GM23248 (cell line): ENCODE measurements at places on chromosomes 2 and 18.

- DNase-seq: no peak
These were observed 110.9 kb downstream of the BCL2 start for GRCh38 chr18:63208676-63209075.

DNA sequence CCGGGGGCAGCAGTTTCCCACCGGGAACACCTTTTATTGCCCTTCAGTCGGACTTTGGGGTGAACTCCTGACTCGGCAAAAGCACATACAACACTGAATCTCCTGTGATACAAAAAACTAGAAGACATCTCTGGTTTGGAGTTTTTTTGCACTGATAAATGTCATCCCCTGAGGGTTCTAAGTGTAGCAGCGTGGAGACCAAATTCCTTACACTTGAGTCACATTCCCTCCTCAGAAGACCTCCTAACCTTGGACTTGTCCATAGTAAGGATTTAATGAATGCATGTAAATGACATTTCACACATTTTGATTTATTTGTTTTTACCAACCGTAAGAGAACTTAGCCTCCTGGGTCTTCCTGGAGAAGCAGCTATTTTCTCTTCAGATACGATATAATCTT, 54.0 kb upstream of the GPR45 start:
- peak; percentile 7 for DNase-seq

DNA sequence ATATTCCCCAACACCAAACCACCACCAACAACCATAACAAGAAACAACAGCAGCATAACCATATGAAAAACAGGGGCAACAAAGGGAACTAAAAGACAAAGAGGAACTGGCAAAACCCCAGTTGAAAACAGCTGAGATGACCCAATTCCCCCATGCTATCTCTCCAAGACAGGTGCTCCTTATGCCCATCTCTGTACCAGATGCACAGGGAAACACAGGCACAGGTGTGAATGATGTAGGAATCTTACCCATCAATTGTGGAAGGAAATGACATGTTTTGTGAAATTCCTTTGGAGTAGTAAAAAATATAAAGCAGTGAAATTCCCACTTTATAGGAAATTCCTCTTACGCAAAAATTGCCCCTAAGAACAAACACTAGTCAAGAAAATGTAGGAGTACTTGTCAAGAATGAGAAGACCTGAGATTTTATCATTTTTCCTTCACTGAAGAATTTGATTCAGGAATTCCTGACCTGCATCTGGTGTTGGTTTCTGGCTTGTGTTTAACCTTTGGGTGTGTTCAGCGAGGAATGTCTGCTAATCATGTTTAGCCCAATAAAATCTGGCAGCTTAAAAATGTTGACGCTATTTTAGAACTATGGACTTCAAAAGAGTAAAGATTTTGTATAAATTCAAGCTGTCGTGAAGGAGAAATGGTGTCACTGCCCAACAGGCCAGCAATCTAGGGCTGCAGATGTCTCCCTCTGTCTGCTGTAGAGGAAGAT, 67.7 kb upstream of the ARHGAP28 start:
- no peak for DNase-seq

DNA sequence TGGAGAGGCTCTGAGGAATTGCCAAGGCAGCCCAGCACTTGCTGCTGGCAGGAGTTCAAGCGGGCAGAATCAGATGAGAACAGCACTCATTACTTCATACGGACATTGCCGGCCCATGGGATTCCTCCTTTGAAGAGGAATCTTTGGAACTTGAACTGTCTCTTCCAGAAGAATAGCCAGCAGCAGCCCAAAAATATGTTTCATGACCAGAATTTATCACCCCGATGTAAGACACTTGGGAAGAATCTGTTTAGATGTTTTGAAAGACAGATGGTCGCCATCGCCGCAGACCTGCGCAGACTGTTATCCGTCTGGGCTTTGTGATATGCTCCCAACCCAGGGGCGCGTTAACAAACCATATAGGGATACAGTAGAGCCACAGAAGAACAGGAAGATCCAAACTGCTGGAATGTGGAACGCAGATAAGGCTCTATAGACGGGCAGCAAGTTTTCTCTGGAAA, 3.7 kb upstream of the ADI1 start:
- DNase-seq: peak; percentile 28

- peak; percentile 83 for DNase-seq
These were observed 405.5 kb downstream of the MEIS1 start for GRCh38 chr2:66840321-66841002.

- DNase-seq: no peak
These were observed 501.2 kb upstream of the LRRTM4 start for GRCh38 chr2:78023356-78023755.

DNA sequence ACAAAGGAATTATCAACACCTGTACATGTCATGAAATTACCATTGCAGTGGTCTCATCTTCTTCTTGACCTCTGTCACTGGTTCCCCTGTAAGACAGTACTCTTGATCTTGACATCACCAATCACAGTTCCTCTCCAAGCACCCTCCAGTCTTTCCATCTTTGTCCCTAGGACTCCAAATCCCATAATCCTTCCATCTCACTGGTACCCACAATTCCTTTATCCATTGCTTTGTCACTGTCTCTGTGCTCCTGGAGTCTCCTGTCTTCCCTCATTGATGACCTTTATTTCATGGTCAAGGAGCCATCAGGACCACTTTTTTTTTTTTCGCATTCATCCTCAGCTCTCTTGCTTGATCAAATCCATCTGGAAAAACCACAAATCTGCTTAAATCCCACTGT, 56.7 kb downstream of the COL4A3 start:
- DNase-seq: no peak

DNA sequence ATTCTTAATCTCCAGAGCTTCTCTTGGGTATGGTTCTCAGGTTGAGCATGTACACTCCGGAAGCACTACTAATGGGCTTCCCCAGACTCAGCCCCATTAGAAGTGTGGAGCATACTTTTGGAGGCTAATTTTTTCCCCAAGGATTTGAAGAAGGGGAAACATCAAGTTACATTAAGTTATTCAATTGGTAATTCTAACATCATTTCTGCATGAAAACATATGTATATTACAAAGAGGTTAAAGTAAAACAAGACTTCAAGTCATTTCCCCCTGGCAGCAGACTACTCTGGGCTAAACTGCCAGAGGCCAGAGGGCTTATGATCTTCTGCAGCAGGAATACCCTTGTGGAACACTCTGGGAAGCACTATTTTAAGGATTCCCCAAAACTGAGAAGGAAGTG, 227.7 kb upstream of the STK17B start:
- DNase-seq: peak; percentile 8

- peak; percentile 92 for DNase-seq
These were observed 131.4 kb upstream of the SLC1A4 start for GRCh38 chr2:64857581-64858471.

DNA sequence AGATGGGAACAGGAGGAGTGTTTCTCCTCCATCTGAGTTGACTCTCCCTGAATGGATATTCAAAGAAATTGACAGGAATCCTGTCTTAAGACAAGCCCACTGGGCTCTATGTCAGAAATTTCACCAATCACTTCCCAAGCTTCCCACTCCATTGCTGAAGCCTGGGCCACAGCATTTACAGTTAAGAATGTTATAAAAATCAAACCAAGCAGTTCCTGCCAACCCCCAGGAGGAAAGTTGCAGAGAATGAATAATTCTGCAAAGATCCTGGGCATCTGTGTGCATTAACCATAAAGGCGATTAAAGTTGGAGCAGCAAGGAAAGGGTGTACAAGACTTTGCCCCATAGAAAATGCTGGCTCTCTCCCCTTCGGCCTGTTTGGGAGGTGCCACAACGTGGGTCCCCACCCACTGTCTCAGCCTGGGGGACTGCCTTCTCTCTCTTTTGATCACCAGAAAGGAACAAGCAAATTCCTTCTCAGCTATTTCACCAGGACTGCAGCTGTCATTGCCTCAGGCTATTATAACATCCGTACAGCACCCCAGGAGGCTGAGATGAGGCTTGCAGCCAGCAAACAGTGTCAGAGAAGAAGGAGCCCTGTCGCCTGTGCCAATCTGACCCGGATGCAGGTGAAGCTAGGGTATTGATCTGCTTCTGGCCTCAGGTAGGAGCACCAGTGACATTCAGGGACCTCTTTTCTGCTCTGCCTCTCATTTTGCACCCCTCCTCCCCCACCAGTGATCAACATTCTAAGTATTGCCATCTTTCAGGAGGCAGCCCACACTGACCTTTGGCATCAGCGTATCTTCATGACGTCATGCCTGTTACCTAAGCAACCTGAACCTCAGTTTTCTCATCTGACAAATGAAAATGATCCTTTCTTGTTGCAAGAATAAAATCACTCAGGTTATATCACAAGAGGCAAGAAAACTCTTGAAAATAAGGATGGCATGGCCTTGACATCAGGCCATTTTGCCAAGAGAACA, 219.0 kb downstream of the SH3BP4 start:
- peak; percentile 95 for DNase-seq

GRCh38 chr2:113157118-113157896, 16.5 kb upstream of the PSD4 start:
- peak; percentile 58 for DNase-seq

- peak; percentile 54 for DNase-seq
These were observed 100.7 kb upstream of the STK39 start for GRCh38 chr2:168348076-168348475.

DNA sequence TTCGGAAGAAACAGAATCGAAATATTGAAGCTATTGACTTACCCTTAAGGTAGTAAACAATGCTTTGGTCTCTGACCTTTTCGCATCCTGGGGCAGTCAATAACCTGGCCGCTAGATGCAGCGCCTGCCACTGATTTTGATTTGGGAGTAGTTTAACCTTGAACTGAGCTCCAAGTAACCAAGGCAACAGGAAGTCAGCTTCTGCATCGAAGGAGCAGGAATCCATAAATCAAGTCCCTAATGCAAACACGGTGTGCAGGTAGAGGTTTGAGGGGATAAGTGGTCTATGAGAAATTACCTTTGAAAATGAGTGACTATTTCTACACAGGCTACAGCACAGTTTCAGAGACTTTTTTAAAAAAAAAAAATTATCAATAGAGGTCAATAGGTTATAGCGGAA, 353.5 kb downstream of the SETBP1 start:
- no peak for DNase-seq
